Kidney tubule cell (primary cell): ENCODE measurements at places on chromosomes 13 and 19.

GRCh38 chr19:45972081-45972946 lies 1.4 kb downstream of the NOVA2 start:
- no peak for DNase-seq

DNA sequence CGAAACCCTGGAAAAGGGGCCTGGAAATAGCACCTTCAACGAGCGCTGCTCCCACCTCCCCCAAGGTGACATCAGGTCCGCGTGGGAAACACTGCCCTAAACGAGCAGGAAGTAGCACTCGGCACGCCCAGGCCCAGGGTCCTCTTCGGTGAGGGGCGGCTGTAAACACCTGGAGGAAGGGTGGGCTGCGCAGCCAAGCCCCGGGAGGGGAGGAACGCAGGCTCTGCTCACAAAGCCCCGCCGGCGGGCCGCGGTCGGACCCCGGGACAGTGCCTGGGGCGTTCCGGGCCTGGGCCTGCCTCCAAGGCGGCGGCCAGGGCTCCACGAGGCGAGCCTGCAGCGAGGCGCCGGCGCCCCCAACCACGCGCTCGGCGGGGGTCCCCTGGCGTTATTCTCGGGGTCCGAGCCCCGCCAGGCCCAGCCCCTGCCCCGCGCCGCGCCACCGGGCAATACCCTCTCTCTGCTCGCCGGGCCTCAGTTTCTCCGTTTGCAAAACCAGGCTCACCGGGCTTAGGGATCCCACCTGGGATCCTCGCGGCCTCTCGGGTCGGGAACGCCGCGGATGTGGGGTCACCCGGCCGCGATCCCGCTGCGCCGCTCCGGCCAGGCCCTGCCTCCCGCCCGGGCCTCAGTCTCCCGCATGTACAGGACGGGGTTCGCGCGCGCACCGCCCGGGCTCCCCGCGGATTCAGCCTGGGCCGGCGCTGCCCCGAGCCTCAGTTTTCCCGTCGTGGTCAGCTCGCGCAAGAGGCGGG lies 630 bp downstream of the RNF126 start:
- DNase-seq: peak; percentile 70

DNA sequence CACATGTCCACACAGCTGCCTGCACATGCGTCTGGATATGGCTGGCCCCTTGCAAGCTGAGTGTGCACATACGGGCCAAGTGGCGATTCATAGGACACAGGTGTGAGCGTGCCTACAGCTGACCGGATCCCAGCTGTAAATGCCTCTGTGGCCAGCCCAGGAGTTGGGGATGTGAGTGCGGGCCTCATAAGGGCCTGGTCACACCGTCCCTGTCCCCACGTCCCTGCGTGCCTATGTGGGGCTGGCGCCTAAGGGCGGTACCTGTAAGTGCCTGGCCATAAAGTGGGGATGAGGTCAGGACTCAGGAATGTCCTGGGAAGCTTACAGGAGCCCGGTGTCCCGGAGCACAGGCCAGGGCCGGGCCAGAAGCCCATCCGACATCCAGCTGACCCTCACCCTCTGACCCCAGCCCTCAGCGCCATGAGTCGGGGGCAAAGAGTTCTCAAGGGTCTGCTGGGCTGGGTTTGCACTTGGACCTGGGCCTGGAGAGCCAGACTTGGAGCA lies 1.3 kb upstream of the ARHGAP45 start:
- DNase-seq: peak; percentile 63

GRCh38 chr13:79678100-79678499 lies 197.1 kb downstream of the NDFIP2 start:
- peak; percentile 51 for DNase-seq

DNA sequence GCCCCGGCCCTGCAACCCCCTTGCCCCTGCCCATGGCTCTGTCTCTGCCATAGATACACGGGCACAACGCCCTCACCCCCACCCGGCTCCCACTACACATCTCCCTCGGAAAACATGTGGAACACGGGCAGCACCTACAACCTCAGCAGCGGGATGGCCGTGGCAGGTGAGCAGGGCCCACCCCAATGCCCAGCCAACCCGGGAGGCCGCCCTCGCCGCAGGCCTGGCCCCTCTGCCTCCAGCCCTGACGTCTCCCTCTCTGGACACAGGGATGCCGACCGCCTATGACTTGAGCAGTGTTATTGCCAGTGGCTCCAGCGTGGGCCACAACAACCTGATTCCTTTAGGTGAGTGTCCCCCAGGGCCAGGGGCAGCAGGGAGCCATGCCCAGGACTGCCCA lies 7.7 kb downstream of the YIPF2 start:
- no peak for DNase-seq

GRCh38 chr13:77857531-77858209 lies 61.0 kb downstream of the EDNRB start:
- DNase-seq: no peak

GRCh38 chr19:23283925-23284324 lies 33.7 kb upstream of the ZNF724 start:
- DNase-seq: peak; percentile 40

- DNase-seq: no peak
Measured at GRCh38 chr13:28026508-28026907, 38.0 kb upstream of the URAD start.

DNA sequence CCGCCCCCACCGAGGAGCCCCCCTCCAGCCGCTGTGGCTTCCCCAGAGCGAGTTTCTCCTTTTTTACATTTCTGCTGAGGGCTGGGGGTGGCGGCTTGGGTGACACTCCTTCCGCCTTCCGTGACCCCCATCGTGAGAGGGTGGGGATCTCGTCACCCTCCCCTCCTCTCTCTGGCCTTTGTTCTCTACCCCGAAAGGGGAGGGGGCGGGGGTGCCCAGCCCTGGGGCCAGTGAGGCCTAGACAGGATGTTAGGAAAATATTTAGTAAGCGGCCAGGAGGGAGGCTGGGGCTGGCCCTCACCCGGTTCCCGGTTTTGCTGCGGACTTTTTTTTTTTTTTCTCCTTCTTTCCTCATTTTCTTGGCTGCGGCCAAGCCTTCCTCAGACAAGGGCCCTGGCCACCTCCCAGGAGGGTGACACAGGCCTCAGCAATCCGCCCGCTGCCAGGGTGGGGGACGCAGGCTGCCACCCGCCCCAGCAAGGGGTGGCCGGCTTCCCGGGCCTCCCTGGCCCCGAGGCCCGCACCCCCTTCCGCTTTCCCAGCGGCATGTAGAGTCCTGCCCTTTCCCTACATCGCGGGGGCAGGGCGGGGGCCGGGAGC lies 3.9 kb downstream of the MIDN start:
- DNase-seq: peak; percentile 94

DNA sequence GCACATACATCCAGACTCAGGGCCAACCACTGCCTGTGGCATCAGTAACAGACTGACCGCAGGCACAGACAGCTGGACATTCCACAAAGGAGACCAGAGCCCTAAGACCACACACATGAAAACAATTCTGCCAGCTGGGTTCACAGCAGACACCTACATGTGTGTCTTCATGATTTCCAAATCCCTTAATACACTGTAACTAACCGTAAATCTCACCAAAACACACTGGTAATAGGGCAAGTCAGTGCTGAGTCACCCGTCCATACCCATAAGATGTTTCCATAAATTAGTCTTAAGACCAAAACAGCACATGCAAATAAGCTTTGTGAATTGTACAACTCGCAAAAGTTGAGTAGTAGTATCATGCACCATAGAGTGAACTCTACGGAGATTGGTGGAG lies 65.4 kb downstream of the TUBGCP3 start:
- DNase-seq: no peak
